Uterus (tissue), 4 donors: ENCODE measurements at places on chromosomes 2 and 18. TPM values are rescaled to one million over a fixed set of nuclear protein-coding genes. Genes with fewer than 3 reads are reported as not detected.

PRR30 gene
- not detected for total RNA-seq

HES6 gene
- total RNA-seq = not detected

RUFY4 gene
- not detected for total RNA-seq

PHOSPHO2 gene
- 8.9 TPM for total RNA-seq

PLCL1 gene
- 32.5 TPM for total RNA-seq
